ENCODE measurements at places on chromosomes 12 and 14.

DNA sequence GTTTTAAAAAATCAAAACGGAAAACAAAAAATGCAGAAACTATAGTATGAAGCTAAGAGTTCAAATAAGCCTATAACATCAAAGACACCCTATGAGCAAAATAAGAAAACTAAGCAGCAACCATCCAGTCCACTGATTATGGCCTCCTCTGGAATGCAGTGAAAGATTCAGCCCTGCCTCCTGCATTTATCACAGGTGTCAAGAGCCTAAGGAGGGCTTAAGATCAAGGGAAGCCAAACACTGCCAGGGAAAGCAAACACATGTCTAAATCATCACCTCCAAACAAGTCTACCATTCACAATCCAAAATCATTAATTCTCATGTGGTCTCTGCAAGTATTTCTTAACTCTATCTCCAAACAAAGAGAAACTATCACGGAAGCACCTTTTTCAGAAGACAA lies 28.4 kb downstream of the SARNP start:
- no peak for DNase-seq

- DNase-seq = no peak
These were observed 122.5 kb downstream of the ETV6 start for GRCh38 chr12:11771895-11772502.

DNA sequence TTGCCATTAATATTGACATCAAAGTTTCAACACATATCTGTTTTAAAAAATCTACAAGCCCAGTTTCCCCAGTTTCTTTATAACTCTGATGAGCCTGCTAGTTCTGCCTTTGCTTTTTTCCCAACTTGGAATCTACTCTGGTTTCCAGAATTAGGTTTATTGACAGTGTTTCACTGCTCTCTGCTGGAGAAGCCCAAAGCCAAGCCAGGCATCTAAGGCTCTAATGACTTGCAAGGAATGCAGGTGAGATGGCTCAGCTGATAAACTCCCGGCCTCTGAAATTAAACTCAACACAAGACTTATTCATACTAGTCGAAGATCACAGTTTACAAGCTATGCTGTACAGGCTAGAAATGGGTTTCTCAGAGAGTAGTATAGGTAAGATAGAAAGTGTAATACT lies 54.3 kb downstream of the HMGA2 start:
- DNase-seq = no peak

GRCh38 chr12:1916371-1917171 lies 1.9 kb downstream of the CACNA2D4 start:
- no peak for DNase-seq

- DNase-seq = no peak
These were observed 132.6 kb downstream of the NTS start for GRCh38 chr12:86006727-86007126.

- no peak for DNase-seq
These were observed 7.6 kb upstream of the STAT6 start for GRCh38 chr12:57118711-57119271.

GRCh38 chr12:113382206-113382605 lies 21.5 kb downstream of the SDS start:
- no peak for DNase-seq

DNA sequence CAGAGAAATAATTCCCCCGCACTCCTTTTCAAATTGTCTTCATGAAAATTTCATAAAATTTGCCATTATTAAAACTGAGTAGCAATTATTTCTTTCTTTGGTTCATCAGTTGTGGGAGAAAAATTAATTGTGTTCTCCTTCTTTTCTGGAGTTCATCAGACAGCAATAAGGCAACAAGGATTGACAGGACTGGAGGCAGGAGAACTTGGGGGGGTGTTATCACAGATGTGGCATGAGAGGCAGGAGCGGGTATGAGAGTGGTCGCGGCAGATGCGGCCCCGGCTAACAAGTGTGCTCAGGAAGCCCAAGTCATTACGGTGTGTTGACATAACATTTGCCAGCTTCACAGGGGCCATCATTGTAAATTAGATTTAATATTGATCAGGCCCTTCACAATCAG lies 306.6 kb upstream of the TMPO start:
- DNase-seq = no peak

DNA sequence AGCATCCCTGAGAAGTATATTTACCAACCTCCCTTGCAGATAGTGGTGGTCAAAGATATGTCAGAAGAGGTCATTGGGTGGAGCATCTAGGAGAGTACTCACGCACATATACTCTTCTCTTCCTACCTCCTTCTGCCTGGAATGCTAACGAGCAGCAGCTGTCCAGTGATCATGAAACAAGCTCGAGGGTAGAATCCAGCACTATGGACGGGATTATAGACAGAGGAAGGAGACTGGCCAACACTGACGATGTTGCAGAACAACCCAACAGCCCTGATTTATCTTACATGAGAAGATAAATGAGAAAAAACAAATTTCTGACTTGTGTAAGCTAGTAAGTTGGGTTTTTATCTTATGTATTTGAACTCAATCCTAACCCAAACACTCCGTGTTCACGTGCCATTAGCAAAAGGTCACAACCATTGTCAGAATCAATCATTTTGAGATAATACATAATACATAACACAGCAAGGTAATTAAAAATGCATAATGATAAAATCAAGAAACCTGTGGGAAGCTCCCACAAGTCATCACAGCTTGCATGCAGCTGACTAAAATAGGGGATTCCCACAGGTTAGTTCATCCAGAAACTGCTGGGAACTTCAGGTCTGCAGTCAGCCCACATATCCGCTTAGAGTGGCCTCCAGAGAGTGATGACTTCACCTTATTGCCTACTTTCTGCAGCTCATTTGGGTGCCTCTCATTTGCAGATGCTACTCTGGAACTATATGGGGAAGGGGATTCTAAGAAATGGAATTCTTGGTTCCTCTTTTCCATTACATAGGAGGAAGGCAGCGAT lies 36.3 kb upstream of the STK38L start:
- DNase-seq = no peak

DNA sequence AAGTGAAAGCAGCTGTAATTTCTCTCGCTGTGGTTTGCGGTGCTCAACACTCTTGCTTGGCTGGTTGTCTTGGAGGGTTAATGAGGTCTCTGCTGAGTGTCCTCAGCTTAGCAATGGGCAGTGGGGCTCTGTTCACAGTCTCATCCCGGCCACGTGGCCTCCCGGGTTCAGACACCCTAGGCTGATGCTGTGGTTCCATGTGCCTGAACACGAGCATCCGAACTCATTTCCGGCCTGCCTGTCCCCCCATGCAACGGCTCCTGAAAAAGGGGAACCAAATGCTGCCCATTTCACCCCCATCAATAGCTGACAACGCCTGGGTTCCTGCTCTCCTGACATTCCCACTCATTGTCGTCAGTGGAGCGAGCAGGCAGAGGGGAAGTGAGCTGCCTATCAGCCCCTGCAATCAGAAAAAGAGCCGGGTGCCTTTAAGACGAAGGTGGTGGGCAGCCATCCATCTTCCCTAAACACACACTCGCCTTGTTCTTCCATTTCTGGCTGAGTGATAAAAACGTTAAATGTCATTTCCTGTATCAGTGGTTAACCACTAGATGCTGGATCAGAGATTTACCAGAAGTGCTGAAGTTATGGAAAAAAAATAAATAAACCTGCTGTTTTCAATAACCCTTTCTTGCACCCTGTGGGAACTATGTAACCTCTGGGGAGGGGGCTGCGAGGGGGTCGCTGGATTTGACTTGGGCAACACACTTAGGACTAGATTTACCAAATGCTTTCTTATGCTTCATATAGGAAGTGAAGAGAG lies 60.3 kb upstream of the BCL2L14 start:
- peak; percentile 56 for DNase-seq

DNA sequence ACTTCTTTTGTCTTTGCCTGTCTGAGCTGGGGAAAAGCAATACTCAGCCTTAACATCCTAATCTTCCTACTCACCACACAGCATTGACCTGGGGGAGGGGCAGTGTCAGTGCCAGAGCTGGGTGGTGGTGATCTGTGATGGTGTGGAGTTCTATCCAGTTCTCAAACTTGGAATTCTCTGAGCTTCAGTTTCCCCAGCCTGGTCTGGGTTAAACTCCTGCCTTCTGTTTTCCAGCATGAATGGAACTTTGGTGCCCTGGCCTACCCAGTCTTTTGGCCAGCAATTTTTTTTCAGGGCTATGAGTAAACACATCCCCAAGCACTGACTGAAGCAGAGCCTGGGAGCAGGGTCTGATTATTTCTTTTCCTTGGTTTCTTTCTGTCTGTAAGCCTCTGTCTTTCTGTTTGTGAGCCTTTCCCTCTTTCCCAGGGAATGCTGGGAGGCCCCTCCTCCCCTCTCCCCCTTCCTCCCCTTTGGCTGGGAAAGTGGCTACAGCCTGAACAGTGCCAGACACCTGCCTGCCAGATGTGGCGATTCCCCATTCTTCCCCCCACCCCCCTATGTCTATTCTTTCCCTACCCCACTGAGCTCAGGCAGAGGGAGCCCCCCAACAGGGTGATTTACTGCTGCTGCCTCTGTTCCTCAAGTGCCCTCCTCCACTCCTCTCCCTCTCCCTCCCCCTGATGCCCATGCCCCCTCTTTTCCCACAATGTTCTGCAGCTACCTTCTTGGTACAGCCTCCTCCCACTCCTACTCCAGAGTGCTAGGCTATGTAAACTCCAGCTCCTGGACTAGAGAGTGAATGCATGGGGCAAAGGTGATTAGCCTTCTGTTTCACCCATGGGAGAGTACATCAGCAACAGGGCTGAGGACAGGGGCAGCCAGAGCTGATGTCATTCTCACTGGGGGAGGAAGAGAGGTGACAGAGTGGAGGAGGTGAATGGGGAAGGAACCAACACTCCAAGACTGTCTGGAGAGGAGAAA lies 11.1 kb downstream of the GPR84 start:
- no peak for DNase-seq

- DNase-seq = no peak
These were observed 61.4 kb downstream of the UBR7 start for GRCh38 chr14:93268406-93268805.

GRCh38 chr14:99234355-99234754 lies 37.6 kb downstream of the BCL11B start:
- no peak for DNase-seq

GRCh38 chr12:92235703-92236472 lies 90.2 kb upstream of the BTG1 start:
- no peak for DNase-seq

- no peak for DNase-seq
These were observed 76.7 kb upstream of the G2E3 start for GRCh38 chr14:30482276-30482675.

DNA sequence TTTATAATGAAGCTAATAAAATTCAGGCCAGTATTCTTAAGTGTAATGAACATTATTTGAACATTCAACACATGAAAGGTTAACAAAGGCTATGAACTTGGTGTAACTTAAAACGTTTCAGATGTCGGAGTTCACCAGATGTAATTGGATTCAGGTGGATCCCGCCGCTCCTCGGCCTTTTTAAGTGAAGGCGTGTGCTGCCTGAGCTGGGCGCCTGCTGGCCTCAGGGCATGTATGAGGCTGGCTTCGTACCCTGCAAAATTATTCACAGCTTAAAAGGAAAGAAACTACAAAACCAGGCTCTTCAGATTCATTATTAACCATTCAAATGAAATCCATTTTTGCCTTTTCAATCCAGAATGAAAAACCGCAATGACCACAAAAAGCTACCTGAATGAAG lies 69.9 kb downstream of the WIF1 start:
- no peak for DNase-seq

GRCh38 chr12:95463050-95463449 lies 10.9 kb upstream of the METAP2 start:
- DNase-seq = no peak

GRCh38 chr14:59305836-59306555 lies 117.5 kb downstream of the DAAM1 start:
- no peak for DNase-seq

DNA sequence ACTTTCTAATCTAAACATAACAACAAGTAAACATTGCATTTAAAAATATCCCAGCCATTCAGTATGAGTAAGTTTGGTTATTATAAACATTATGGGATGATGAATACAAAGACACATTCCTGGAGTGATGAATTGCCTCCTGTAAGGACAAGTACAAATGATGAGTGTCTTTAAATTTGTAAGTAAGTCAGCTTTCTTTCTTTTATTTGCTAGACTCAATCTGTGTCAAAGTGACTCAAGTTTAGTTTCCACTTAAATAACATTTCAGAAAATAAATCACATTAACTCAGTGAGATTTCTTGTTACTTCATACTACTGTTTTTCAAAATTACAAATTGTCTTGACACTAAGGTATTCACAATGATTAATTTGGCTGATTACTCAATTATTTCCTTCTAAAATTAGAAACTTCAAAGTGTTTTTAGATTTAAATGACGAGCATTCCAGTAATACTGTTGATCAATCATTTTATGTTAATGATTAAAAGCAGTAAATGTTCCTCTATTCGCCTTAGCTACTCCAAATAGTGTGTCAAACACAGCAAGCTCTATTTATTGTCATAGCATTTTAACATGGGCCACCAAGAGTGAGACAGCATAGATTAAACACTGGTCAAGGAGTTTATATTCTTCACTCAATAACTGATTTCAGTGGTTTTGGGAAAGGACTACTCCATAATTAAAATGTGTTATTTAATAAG lies 658.0 kb upstream of the MDGA2 start:
- DNase-seq = no peak

GRCh38 chr12:52439845-52440244 lies 5.7 kb upstream of the KRT75 start:
- DNase-seq = no peak

GRCh38 chr14:93072659-93073357 lies 42.9 kb downstream of the ITPK1 start:
- no peak for DNase-seq

DNA sequence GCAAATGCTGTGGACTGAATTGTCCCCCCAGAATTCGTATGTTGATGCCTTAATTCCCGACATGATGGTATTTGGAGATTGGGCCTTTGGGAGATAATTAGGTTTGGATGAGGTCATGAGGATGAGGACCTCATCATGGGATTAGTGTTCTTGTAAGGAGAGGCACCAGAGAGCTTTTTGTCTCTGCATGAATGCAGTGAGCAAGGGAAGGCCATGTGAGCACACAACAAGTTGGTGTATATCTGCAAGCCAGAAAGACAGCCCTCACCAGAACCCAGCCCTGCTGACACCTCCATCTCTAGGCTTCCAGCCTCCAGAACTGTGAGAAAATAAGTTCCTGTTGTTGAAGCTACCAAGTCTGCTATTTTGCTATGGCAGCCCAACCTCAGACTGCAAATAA lies 51.9 kb upstream of the SMCO2 start:
- no peak for DNase-seq

GRCh38 chr12:46963977-46964971 lies 115.1 kb upstream of the PCED1B start:
- no peak for DNase-seq

DNA sequence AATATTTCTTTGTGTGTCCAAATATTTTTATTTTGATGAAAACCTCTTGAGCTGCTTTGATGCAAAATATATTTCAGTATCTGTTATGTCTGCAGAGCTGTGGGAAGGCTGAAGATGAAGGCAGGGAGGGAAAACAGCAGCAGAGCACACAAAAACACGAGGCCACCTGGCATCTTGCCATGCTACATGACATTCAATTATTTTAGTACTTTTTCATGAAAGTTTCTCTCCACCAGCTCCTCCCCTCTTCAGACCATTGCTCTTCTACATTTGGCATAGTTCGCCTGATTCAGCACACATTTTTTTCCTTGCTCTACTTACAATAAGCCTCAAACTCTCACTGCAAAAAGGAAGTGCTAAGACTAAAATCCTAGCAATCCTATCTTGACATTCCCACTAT lies 4.6 kb upstream of the ALX1 start:
- DNase-seq = no peak
